Activated CD4-positive, alpha-beta T cell treated with anti-CD3 and anti-CD28 coated beads for 48 hours (primary cell): ENCODE measurements at places on chromosomes 6 and 20.

DNA sequence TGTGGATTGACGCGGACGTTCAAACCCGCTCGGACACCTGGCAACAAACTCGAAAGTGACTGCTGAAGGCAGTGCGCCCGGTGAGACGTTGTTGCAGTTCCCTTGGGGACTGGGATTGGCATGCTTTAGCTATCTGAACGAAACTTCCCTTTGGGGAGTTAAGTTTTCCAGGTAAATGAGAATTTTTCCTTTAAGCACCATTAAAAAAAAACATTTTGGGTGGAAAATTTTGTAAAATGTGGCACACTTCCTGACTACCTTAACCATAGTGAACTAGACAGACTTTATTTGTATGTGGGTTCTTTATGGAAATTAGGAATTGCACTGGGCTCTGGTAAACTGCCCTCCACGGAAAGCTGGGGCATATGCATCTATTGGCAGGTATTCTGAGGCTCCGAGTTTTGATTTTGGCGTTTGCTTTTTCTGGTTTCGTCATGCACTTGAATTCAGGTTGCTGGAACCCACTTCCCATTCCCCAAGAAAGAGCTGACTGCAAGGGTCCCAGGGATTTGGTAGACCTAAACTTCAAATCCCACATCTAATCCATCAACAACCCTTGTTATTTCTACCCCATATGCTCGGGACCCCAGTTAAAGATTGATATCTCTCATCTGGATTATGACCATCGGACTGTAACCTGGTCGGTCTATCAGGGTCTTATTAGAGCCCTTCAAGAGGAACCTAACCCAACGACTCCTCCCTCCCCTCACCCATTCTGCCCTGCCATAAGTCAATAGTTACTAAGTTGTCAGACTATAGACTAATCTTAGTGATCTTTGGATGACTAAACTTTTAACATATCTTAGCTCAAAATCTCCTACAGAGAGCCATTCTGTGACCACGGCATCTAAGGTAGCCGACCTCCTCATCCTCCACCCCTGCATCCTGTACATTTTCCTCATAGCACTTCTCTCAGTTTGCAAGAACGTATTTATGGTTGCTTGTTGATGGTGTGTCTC is 800 bp upstream of the DYNLT1 start:
- peak; percentile 57 for DNase-seq

DNA sequence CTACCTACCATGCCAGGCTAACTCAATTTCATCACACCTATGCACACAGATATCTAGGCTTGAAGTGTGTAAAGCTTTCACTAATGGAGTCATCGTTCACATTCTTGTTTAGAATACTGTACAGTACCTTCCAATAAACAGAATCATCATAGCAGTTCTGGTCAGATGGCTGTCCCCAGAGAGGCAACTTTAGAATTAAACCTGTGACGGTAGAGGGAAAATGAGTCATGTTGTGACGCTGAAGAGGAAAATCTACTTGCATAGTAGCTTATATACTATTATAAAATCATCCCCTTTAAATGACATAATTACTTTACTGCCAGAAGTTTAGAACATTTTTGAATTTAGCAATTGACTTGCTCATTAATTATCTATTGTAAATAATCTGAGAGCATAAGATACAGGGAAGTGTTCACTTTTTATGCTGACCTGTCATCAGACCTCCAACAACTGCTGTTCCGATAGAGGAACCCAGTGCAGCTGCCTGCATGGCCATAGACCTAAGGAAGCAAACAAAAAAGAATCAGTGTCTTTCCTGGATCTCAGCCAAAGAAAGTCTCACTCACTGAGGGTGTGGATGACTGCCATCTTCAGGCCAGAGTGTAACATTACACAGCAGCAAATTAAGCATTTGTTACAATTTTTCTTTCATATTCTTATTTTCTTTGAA is 29.8 kb downstream of the RHAG start:
- peak; percentile 11 for DNase-seq

DNA sequence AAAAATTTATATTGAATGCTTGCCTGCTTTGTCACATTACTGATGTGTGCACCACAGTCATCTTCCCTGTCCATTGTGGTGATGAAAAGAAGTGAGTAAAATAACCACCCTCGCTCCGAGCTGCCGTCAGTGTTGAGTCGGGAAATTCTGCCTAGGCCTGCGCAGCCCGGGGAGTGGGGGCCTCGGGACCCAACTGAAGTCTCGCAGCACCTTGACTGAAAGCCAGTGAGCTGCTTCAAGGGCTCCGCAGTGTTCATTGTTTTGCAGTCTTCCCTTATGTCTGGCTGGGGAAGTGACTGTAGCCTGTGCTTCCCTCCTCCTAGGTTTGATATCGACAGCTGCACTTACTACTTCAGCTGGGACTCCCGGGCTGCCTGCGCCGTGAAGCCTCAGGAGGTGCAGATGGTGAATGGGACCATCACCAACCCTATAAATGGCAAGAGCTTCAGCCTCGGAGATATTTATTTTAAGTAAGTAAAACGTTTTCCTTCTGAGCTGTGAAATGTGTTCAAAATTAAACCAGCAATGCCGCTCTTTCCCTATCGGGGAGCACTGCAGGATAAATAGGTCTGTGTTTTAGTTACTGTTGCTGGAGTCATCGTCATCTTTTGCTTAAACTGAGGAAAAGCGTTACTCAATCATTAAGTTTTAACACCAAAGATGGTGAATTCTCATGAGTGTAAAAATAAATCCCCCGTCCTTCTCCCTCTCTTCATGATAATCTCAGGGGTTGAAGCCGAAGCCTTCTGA is 32.7 kb upstream of the SLC22A1 start:
- DNase-seq = no peak

GRCh38 chr20:9839626-9840025 is 750 bp upstream of the PAK5 start:
- no peak for DNase-seq
